CD4-positive, alpha-beta T cell treated with Interleukin-17A for 1 hour (primary cell): ENCODE measurements at places on chromosomes 5 and 9.
A peak's percentile ranks its signal among the peaks of the same experiment; 100 is the strongest.

GRCh38 chr5:166781737-166782136, 1509.7 kb upstream of the WWC1 start:
- no peak for DNase-seq

GRCh38 chr5:67118050-67118620, 78.5 kb downstream of the CD180 start:
- DNase-seq = no peak

- no peak for DNase-seq
Observed at GRCh38 chr9:32706725-32707100, 71.2 kb upstream of the TAF1L start.

- no peak for DNase-seq
Observed at GRCh38 chr9:95857124-95857523, 18.4 kb upstream of the ERCC6L2 start.

DNA sequence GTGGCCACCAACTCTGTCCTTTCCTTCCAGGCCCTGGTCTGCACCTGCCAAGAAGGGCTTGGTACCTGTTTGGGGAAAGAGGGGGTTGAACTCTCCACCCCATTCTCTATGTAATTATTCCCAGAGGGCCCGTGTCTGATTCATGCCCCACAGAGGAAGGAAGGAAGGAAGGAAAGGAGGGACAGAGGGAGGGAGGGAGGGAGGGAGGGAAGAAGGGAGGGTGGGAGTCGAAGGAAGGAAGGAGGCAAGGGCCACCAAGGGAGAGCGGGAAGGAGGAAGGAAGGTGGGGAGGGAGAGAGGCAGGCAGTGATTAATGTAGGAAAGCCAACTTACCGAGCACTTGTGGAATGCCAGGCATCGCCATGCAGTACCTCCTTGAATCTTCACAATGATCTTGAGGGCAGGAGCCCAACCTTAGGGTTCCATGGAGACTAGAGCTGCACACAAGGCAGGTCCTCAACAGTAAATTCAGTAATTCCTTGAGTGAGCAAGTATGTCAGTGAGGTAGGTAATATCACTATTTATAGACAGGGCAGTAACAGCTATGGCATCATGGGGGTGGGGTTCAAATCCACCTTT, 75.8 kb downstream of the FGF18 start:
- DNase-seq = no peak

DNA sequence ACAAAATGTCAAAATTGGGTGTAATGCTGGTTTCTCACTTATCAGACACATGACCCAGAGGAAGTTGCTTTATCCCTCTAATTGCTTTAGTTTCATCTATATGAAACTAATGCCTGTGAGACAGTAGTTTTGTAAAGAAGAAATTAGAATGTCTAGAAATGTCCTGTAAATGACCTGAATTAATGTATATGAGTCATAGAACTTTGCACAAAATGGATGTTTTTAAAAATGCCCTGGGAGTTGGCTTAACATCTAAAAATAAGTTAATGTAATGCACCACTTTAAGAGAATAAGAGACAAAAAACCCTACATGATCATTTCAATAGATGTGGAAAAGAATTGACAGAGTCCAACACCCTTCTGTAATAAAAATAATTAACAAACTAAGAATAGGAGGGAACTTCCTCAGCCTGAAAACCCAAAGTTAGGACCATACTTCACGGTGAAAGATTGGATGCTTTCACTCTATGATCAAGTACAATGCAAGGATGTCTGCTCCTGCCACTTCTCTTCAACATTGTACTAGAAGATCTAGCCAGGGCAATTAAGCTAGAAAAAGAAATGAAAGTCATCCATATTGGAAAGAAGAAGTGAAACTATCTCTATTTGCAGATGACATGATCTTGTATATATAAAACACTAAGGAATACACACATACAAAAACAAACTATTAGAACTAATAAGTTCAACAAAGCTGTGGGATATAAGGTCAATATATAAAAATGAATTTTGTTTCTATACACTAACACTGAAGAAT, 117.9 kb downstream of the MELK start:
- DNase-seq = no peak

DNA sequence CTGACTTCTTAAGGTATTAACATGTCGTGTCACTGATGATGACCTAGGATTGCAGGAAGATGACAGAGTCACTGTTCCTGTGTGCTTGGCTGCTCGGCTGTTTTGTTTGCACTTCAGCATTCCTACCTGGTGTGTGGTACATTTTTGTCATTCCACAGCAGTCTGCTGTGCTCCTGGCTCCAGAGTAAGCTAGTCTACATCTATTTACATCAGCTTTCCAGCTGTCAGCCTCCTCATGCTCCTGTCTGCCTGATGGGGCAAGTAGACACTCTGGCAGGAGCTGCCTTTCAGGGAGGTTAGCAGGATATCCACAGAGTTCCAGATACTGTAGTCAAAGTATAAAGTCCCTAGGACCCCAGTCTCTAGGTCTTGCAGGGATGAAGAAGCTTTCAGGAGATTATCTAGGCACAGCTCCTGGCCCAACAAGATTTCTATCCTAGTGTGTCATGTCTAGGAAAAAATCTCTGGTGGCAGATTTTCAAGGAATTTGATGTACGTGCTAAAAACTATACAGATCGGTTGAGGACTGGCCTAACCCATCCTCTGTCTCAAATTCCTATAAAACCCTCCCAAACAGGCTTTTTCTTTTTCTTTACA, 28.4 kb downstream of the RUSC2 start:
- no peak for DNase-seq

GRCh38 chr5:176955895-176956294, 50.7 kb downstream of the UIMC1 start:
- no peak for DNase-seq

GRCh38 chr9:90555351-90556057, 87.1 kb downstream of the DIRAS2 start:
- no peak for DNase-seq

DNA sequence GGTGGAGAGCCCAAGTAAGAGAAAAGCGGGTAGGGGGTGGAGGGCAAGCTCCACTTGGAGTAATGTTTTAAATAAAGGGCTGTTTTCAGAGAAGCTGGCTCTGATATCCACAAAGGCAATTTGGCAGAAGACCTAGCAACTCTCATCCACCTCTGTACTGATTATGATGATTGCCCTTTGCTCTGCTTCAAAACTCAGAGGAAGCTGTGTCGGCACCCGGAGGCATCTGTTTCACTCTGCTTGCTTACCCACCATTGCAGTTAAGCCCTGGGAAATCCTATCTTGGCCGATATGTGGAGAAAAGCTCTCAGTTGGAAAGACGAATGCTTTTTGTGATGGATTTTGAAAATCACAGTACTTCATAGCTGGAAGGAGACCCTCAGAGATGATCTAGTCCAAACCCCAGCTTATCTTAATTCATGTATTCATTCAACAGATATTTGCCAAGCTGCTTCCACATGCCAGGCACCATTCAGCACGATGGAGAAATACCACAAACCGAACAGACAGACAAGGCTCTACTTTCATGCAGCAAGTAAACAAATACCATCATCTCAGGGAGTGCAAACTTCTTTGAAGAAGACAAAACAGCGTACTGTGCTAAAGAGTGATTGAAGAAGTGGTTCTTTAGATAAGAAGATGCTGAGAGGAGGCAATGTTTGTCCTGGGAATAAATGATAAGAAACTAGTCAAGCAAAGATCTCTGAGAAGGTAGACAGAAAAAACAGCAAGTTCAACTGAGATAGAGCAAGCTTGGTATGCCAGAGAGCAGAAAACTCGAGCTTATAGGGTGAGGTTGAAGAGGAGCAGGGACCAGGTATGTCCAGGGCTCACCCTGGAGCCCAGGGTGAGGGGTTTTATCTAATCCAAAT, 140.4 kb upstream of the SPDL1 start:
- no peak for DNase-seq

GRCh38 chr9:251398-251797, 36.7 kb downstream of the DOCK8 start:
- no peak for DNase-seq

DNA sequence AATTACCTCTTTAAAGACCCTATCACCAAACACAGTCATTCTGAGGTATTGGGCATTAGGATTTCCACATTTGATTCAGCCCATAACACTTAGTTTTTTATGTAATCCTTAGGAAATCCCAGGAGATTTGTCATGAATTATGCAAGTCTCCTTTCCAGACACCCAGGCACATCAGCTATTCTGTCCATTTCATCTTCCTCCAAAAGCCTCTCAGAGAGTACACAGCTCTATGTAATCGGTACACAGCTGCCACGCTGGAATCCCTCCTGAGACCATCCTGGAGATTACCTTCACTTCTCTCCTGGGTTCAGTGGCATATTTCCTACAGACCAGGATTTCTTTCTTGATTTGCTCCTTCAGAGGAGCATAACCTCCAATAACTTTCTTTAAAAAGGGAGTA, 2309.8 kb upstream of the WWC1 start:
- DNase-seq = no peak

- DNase-seq = no peak
Observed at GRCh38 chr9:18059447-18059846, 414.5 kb upstream of the ADAMTSL1 start.

- no peak for DNase-seq
Observed at GRCh38 chr9:125659954-125660353, 47.1 kb downstream of the MAPKAP1 start.

- no peak for DNase-seq
Observed at GRCh38 chr5:51518607-51519006, 135.4 kb downstream of the ISL1 start.

DNA sequence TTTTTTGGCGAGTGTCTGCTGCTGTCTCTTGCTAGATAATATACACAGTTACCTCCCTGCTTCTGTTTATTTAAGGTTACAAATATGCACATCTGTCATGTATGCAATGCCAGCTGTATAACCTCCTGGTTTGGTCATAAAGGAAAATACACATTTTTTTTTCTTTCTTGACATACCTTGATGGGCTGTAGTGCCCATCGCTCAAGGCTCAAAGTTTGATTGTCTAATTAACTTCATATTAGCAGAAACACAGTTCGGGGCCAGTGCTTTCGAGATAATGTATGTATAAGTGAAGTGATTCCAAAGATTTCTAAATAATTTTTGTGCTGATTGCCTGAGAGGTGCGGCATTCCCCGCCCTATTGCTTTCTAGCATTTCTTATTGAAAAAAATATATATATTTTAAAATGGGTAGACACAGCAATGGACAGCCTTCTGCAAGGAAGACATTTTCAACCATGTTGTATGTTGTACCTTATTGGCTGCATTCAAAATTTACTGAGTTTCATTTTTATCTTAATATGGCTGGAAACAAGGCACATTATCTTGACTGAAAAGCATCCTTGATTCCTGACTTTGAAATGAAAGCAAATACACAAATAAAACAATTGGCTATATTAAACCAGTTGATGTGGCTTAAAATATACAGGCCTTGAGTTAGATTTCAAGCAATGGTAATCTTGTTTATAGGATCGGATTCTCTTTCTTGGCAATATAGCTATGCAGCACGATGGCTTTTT, 206.2 kb downstream of the MEF2C start:
- DNase-seq = no peak

- no peak for DNase-seq
Observed at GRCh38 chr5:77719666-77720363, 56.3 kb downstream of the TBCA start.

DNA sequence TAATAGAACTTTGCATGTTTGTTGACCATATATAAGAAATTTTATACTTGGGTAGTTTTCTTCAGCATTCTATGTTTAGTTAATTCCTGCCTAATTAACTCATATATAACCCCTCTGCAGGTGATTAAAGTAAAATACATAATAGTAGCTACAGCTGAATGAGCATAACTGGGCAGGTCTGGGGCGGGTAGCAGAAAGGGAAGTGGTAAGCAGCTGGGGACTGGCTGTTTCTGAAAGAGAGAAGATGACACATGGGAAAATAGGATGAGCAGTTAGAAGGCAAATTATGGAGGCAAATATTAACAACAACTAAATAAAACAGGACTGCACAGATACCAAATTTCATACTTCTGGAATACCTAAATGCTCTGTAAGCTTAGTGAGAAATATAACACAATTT, 128.1 kb downstream of the CPLANE1 start:
- no peak for DNase-seq

GRCh38 chr5:42943931-42944631, 96.0 kb downstream of the ANXA2R start:
- no peak for DNase-seq

DNA sequence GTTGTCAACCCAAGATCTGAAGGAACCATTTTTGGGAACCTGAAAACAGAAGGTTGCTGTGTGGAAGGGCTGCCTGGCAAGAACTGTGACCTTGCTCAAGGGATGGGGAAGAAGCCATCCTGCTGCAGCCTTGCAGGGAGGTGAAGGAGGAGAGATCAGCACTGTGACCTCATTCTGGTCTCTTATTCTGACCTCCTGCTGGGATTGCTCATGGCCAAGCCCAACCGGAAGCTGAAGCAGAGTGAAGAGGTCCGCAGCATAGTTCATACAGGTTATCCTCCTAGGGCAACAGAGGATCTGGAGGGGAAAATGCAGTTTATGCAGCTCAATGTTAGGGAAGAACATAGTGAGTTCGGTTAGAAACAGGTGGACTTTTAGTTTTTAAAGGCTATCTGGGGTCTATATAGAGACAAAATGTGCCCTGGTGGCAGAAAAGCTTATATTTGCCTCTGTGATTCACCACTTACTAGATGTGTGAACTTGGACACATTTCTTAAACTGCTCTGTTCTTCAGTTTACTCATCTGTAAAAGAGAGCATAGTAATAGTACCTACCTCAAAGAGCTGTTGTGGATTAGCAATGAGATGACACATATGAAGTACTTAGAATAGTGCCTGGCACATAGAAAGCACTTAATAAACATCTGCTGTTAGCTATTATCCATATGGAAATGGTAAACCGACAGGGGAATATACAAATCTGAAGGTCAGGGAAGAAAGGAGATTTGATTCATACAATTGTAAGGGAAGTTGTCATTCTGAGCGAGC, 57.9 kb upstream of the BNC2 start:
- no peak for DNase-seq

DNA sequence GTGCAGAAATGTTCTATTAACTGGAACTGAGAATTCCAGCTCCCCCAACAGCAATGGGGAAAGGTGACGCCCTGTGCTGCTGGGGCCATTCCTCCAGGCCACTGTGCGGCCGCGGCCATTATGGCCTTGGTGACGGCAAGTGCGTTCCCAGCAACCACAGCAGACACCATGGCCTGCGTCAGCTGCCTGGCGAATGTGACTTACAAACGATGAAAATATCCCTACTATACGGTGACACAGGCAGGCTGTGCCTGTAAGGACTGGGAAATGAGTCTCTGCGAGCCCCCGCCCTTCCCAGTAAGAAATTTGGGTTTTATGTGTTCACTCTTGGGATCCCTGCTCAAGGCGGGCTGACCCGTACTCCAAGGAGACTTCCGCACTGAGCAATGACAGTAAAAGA, 20.6 kb downstream of the CLPTM1L start:
- DNase-seq = no peak

DNA sequence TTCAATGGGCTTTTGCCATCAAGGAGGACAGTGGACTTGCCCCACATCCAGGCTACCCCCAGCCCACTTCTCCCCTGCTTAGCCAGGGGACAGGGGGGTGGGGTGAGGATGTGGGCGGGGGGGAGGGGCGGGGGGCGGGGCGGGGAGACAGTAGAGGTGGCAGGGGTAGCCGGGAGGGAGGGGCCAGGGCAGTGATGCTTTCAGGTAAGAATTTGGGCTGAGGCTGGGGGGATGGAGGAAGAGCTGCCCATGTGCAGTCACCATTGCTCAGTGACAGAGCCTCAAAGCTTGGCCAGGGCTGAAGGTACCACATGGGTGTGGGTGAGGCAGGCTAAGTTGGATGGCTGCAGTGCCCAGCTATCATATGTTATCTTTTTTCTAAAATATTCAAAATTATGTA, 40.7 kb upstream of the HNRNPA0 start:
- no peak for DNase-seq

- DNase-seq = peak; percentile 60
Observed at GRCh38 chr5:73215891-73216610, 43.1 kb downstream of the TMEM174 start.
